ENCODE measurements at places on chromosomes 2 and 18.

DNA sequence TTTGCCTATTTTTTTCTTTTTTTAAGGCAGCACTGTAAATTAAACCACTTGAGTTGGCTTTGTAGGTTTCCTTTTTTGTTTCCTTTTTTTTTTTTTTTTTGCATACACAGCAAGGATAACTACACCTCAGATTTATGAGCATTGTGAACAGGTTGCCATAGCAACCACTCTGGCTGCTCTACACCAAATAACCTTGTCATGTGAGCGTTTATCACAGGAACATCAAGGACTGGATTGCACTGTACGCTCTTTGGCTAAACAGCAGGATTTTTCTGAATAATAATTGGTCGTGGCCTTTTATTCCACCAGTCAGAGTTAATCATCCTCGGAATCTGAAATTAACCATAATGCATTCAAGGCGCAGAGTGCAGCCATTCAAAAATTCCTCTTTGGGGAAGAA is 199.1 kb upstream of the SLC14A2 start:
- DNase-seq, result peak; percentile 13

GRCh38 chr2:207182911-207183310 is 17.2 kb upstream of the KLF7 start:
- peak; percentile 75 for DNase-seq

GRCh38 chr2:112055730-112056625 is 909 bp downstream of the TMEM87B start:
- peak; percentile 95 for DNase-seq

- DNase-seq, result peak; percentile 32
Measured at GRCh38 chr2:86038291-86039081, 67.2 kb downstream of the POLR1A start.

GRCh38 chr2:24272907-24273306 is 87.4 kb downstream of the ITSN2 start:
- no peak for DNase-seq

Measured in HFFc6 (cell line).